Fibroblast of skin of left quadriceps (primary cell): ENCODE measurements at places on chromosomes 11 and 22.

GRCh38 chr22:44901301-44901700 is 108.5 kb downstream of the PHF21B start:
- DNase-seq = no peak

DNA sequence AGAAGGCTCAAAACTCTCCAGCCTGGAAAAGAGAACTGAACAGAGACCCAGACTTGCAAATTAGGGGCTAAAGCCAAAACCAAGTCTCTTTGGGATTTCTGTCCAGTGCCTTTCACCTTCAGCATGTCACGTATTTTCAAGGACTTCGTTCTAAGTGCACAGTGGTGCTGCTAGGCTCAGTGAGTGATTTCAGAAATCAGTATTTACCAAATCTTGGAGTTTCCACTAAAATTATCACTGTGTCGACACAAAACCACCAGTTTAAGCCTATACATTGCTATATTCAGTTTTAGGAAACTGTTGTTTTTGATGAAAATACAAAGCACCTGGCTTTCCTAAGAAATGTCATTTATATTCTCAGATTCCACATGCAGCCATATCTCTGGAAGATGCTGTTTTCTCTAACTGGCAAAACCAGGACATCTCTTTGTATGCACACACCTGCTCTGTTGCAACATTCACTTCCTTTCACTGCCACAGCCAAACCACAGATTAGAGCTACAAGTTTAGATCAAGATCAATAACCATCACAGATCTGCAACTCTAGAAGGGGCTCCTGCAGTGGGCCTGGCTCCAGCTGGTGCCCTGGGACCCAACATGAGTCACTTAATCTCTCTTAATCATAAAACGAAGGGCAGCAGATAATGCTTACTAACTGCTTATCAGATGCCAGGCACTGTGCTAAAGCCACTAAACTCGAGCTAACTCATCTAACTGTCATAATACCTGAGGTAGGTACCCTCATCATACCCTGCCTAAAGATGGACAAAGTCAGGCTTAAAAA is 22.3 kb downstream of the SMCO4 start:
- no peak for DNase-seq

DNA sequence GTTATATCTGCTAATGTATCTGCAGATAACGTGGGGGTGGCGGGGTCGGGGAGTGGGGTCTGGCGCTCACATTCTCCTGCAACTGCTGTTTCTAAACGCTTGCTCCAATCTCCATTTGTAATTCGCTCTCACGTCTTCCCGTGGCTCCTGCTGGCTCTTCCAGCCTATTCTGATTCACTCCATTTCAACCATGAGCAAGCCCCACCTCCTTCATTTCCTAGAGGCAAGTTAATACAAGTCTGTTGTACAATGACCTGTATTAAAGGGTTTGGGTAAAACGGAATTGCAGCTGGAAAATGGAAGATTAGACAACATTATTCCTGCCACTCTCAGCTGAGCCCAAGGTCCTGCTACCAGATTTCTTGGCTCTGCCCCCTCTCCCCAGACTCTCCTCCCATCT is 132.3 kb downstream of the CSNK2A3 start:
- DNase-seq = no peak

DNA sequence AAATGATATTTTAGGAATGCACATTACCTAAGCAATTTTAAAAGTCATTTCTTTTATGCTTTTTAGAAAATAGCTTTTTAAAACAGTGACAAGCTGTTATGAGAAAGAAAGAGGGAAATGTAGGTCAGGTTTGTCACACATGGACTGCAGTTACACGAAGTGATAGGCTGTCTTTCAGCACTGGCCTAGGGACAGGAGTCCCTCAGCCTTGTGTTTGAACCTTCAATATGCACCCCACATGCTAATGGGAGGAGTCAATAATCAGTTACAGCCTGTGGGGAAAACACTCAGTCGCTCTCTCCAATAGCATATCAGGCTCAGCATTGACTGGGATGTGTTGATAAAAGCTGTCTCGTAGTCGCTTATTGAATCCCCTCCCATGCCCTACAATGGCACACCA is 45.8 kb downstream of the DNAJC24 start:
- DNase-seq = no peak

DNA sequence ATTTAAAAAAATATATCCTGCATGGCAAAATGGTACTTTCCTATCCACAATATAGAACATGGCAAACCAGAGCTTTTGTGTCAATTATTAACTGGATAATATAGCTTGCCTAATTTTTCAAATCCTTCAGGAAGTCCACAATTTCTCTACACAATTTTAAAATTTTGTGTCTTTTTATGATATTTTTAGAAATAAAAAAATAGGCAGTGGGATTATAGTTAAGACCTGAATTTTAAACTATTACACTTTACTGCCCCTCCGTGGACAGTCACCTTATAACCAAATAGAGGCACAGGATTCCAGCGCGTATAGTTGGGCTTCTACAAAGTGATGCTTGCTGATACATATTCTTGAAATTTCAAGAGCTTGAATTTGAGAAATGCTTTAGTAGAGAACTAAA is 2.1 kb upstream of the DMC1 start:
- no peak for DNase-seq

DNA sequence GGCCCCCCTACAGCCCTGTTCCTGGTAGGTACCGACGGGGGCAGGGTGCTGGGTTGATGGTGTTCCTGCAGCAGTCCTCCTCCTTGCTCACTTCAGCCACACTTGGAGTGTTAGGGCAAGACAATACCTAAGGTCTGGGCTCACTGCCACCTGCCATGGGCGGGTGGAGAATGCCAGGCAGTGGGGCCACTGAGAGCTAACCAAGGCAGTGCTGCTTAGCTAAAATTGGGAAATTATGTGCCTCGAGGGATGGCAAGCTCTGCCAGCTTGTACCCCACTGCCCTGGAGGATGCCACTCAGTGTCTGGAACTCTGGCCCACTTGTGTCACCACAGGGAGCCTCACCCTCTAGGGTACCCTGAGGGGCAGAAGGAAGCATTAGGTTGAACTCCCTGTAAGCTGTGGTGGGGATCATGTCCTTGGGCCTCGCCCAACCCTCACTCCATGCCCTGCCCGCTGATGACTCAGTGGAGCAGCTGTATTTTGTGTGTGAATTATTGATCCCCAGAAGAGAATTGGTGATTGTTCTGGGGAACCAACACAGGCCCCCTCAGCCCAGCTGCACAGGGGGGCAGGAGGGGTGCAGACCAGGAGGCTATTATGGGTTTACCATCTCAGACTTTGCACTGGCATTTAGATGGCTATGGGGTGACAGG is 17.7 kb downstream of the PHLDB1 start:
- no peak for DNase-seq
